ENCODE measurements at places on chromosomes 7 and 10. TPM values are rescaled to one million over a fixed set of nuclear protein-coding genes. Genes with fewer than 3 reads are reported as not detected.
A peak's percentile ranks its signal among the peaks of the same experiment; 100 is the strongest.

The GJD4 gene
- total RNA-seq: not detected

The FAM171A1 gene
- 9.7 TPM for total RNA-seq

The OR2A14 gene
- not detected for total RNA-seq

The SCRN1 gene
- 44.5 TPM for total RNA-seq

The JAZF1 gene
- total RNA-seq: 59.6 TPM

The CHAT gene
- not detected for total RNA-seq

The NXPH1 gene
- total RNA-seq: not detected

The NPFFR1 gene
- total RNA-seq: not detected

The ITPRID1 gene
- total RNA-seq: not detected

The CYCS gene
- 47.6 TPM for total RNA-seq

The IFIT1B gene
- total RNA-seq: not detected

DNA sequence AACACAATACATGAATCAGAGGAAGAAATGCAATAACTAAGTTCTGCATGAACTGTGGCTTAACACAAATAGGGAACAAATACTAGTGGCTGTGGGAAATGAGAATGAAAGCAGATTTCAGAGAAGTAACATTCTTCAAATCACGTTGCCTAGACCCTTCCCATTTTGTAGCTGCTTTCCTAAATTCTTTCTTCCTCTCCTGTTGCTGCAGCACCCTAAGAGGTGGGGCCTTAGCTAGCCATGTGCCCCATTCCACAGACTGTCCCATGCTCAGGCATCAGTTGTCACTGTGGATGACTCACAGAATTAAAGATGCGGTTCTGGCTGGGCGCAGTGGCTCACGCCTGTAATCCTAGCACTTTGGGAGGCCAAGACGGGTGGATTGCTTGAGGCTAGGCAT, 704.7 kb upstream of the C7orf33 start:
- DNase-seq: no peak

DNA sequence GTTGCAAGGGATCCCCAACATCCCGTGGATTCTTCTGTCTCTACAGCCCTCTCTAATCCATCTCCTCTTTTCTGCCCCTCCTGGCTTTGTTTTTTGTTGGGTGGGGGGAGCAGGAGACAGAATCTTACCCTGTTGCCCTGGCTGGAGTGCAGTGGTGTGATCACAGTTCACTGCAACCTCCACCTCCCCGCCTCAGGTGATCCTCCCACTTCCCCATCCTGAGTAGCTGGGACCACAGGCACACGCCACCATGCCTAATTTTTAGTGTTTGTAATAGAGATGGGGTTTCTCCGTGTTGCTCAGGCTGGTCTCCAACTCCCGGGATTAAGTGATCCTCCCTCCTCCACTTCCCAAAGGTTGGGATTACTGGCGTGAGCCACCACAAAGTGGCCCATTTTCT, 121.8 kb downstream of the MYL10 start:
- no peak for DNase-seq

- no peak for DNase-seq
Observed at GRCh38 chr7:131109011-131109758, 218.5 kb upstream of the MKLN1 start.

DNA sequence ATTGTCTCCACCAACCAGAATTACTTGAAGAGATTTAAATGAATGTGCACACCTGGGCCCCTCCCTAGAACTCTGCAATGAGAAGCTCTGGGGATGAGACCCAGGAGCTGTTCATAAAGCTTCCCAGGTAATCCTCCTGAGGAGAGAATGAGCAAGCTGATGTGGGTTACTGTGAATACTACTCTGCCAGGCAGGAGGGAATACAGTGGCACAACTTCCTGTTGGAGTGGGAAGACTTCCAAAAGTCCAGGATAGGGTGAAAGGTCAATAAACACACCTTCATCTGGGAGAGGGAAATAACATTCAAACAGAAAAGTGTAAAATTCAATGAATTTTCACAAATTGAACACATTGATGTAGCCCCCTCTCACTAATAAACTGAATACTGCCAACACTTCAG, 351.4 kb downstream of the ABCA13 start:
- no peak for DNase-seq

DNA sequence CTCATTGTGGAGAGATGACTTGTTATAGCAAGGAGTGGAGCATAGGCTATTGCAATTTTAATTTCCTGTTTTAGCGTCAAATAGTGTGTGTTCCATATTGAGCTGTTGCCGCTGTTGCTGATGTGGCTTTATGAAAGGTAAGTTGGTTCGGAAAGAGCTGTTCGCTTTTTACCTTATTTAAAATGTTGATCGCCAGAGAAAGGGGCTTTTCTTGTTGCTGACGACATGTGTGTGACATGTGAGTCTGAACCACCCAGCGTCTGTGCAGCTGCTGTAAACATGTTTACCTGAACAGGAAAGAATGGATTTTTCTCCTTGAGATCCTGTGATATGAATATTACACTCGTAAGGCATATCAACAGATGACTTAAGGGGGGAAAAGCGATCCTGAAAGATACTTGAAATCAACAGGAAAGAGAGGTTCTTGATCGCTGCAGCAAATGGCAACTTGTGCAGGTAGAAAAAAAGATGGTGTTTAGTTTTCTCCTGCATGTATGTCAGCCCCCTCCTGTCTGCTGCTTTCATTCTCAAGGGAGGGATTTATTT, 2.5 kb downstream of the ZEB1 start:
- no peak for DNase-seq

GRCh38 chr7:39461263-39461820, 104.9 kb upstream of the YAE1 start:
- no peak for DNase-seq

- no peak for DNase-seq
Observed at GRCh38 chr7:22110881-22111280, 165.2 kb upstream of the CDCA7L start.

DNA sequence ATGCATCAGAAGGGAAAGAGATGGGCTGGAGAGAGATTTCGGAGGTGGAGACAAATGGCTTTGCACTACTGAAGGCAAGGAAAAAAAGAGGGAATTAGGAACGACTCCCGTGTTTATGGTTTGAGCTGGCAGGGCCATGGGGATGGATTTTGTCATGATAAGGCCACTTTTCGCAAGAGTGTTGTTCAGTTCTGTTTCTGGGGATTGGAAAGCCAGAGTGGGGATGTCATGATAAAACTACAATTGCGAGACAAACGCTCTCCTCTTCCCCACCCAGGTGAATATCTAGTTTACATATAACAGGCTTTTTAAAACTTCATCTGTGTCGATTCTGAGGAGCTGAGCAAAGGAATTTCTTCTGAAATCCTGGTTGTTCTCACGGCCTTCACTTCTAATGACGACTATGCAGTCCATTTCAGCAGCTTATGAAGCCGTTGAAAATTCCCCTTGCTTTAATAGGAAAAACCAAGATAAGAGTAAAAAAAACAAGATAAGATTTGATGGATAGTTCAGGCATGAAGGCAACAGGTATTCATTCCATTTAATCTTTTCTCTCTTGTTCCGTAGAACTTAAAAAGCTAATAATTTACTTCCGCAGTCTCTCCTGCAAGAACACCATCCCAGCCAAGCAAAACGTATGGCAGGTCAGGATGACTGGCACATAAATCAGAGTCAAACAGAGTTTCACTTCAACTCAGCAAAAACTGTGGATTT, 245.6 kb upstream of the PITRM1 start:
- no peak for DNase-seq

DNA sequence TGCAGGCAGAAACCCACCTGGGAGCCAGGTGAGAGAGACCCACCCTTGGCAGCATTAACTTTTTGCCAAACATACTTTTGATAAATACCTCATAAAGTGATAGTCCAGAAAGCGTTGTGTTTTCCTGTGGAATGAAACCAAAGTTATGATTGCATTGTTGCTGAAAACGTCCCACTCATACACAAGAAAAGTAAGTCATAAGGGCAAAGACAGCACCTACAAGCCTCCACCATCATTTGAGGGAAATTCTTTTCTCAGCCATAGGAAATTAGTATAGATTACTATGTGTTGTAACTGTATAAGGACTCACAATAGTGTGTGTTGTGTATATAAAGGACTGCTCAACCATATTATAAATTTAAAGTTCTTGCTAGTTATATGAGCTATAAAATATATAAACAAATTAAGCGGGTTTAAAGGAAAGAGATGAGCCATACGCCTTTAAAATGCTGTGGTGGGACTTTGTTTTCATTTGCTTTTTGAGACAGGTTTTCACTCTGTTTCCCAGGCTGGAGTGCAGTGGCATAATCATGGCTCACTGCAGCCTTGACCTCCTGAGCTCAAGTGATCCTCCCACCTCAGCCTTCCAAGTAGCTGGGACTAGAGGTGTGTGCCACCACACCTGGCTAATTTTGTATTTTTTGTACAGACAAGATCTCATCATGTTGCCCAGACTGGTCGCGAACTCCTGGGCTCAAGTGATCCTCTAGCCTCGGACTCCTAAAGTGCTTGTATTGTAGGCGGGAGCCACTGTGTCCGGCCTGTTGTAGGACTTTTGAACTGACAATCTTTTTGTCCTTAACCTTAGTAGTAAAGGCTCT, 160.8 kb downstream of the PKD1L1 start:
- no peak for DNase-seq

- peak; percentile 89 for DNase-seq
Observed at GRCh38 chr10:132508581-132509443, 28.8 kb upstream of the INPP5A start.

- DNase-seq: peak; percentile 30
Observed at GRCh38 chr10:124573726-124574455, 112.3 kb downstream of the LHPP start.

DNA sequence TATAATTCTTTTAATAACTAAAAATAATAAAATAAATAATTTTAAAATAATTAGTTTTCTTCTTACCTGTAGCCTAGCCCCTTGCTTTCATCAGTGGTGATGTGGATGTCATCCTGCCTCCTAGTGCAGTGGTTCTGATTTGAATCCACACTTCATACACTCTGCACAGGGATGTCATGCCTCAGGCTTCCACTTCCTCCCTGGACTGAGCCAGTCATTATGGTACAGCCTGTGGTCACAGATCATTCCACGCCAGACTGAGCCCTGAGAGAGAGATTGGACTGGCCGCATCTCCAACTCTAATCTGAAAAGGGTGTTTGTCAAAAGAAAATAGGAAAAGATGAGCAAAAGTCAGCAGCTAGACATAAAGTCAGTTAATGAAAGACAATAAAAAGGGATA, 436.2 kb upstream of the IGFBP3 start:
- no peak for DNase-seq

DNA sequence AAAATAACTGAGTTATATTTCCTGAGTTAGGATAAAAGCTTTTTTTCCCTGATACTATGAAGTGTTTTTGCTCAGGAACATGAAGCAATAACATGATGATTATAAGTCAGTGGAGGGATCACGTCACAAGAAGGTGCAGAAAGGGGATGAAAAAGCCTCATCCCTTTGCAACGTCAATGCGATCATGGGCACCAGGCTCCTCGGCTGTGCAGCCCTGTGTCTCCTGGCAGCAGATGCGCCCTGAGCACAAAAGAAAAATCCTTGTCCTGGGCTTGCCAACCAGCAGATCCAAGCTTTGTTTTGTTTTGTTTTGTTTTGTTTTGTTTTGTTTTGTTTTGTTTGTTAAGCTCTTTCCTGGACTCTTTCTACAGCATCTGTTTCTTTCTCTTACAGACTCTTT, 103.5 kb upstream of the PRSS1 start:
- DNase-seq: no peak

DNA sequence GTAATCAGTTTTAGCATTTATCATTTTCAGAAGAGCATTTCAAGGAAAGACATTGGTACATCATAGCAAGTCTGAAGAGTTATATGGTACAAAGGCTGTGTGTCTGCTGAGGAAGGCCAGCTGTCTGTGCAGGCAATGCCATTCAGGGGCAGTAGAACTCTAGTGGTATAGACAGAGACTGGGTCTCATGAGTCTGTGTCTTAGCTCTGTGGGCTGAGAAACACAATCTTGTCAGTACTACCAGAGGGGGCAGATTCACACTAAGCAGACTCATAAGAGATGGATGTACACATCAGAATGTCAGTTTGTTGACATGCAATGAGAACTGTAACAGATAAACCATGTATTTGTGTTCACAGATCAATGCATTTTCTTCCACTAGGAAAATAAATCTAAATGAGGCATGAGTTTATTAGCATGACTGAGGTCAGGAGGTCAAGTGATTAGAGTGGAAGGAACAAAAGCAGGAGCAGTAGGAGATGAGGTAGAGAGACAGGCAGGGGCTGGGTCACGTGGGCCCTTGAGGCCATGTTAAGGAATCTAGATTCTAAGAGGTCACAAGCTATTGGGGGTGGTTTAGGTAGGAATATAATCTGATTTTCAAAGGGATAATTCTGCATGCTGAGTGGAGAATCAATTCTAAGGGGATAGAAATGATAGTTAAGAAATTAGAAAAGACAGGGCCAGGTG, 7.5 kb upstream of the GGCT start:
- DNase-seq: no peak

- no peak for DNase-seq
Observed at GRCh38 chr7:114678116-114678515, 243.8 kb upstream of the MDFIC start.
